ENCODE measurements at places on chromosomes 12 and 14.

DNA sequence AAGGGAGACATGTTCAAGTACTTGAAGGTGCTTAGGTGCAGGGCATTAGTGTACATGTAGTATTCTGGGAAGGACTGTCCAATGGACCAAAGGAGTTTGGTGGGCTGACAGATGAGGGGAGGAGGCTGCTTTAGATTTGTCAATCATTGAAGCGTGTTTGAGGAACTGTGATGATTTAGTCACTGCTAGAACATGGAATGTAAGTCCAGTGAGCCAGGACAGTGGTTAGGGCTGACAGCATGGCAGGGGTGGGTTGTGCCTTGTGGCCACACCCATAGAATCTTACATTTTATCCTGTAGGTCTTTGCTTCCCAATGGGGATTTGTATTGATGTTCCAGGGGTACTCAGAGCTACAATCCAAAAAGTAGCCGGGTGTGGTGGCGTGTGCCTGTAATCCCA lies 24.6 kb downstream of the DIP2B start:
- no peak for DNase-seq

GRCh38 chr14:94548999-94549985 lies 11.9 kb upstream of the SERPINA4 start:
- DNase-seq: peak; percentile 22

- DNase-seq: no peak
Observed at GRCh38 chr12:66176105-66176900, 6.5 kb upstream of the TMBIM4 start.

DNA sequence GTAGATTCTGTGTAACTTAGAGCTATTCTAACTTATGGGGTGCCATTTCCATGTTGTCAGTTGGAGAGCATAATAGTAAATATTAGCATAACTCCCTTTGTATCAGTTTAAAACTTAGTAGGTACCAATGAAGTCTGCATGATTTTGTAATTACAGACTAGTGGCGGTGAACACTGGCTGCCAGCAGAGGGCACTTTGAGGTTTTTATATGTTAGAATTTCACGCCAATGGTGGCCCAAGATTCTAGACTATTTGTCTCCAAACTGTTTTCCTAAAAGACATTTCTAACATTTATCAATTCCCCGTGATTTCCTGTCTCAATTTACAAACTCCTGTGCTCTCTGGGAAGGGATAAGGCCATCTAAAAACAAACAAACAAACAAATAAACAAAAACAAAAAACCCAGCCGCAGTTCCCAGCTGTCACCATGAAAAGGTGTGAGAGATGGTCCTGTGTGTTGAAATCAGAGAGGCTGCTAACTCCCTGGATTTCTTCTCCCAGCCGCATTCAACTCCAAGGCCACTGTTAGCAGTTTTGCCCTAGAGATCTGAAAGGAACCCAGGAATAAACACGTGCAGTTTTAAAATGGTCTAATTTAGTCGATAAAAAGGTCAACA lies 57.6 kb downstream of the BRMS1L start:
- peak; percentile 45 for DNase-seq

- DNase-seq: no peak
Observed at GRCh38 chr12:131112021-131112420, 158.3 kb downstream of the ADGRD1 start.

GRCh38 chr14:81363746-81364378 lies 36.3 kb downstream of the STON2 start:
- no peak for DNase-seq

- DNase-seq: no peak
Observed at GRCh38 chr14:94531187-94531586, 21.9 kb upstream of the SERPINA12 start.

- DNase-seq: no peak
Observed at GRCh38 chr12:104049903-104050356, at the start of gene GLT8D2. Gene GLT8D2 (minus strand): TSS chr12:104050187. CDS start chr12:104019648, 30,539 bp downstream.

DNA sequence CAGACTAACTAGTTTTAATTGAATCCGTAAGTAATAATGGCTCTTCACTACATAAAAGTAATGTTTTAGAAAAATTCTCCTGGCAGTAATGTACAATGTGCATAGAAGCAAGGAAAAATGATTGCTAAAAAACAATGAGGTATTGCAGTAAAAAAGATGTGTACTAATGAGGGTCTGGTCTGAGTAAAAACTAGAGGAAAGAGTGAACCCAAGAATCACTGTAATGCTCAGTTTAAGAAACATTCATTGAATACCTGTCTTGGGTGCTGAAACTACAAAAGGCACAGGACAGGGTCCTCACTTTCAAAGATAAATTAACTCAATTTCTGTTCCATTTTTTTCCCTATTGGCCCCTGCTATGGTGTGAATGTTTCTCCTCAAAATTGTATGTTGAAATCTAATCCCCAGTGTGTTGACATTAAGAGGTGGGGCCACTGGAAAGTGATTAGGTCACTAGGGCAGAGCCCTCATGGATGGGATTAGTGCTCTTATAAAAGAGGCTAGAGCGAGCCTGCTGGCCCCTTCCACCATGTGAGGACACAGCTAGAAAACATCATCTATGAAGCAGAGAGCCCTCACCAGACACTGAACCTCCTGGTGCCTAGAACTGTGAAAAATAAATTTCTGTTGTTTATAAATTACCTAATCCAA lies 51.6 kb downstream of the RPS6KA5 start:
- DNase-seq: no peak

DNA sequence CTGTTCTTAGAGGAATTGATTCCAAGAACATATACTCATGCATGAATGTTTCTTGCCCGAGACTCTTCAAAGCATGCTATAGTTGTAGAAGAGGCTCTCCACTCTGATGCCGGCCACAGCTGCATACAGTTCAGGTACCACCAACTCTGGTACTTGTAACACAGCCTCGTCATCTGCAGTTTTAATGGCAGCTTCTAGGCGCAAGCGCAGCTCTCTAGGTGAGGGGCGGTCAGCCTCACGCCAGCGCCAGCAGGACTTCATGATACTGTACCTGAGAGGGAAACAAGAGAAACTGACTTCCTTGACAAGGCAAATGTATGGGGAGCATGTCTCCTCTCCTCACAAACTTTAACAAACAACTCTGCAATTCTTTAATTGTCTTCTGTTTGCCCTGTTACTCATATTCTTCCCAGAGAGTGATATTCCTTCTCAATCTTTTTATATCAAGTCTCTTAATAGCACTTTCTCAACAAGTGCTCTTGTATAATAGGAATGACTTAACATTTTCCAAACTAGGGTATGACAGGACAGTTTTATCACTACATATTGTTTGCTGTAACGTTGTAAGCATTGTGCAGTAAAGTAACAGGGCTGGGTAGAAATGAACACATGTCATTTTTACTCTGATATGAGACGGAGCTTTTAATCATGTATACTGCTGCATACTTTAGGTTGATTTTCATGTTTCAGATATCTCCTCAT lies 6.8 kb upstream of the MAGOHB start:
- DNase-seq: no peak

- no peak for DNase-seq
Observed at GRCh38 chr12:2248087-2248900, 195.5 kb downstream of the CACNA1C start.

DNA sequence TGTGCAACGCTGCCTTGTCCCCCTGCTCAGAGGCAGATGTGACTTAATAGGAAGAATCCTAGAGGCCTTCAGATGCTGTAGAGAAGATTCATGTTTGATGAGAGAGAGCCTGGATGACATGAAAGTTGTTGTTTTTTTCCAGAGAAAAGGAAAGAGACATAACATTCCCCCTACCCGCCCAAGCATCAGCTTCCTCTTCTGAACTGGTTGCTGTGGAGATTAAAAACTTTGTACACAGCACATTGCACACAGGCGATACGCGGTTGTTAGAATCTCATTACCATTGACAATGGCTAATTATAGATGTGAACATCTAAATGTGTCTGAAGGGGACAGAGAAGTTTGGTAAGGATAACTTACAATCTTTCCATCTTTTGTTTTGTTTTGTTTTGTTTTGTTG lies 13.6 kb upstream of the ETFBKMT start:
- no peak for DNase-seq

Data from AML-193 (cell line).